ENCODE measurements at places on chromosomes 1 and 21.

DNA sequence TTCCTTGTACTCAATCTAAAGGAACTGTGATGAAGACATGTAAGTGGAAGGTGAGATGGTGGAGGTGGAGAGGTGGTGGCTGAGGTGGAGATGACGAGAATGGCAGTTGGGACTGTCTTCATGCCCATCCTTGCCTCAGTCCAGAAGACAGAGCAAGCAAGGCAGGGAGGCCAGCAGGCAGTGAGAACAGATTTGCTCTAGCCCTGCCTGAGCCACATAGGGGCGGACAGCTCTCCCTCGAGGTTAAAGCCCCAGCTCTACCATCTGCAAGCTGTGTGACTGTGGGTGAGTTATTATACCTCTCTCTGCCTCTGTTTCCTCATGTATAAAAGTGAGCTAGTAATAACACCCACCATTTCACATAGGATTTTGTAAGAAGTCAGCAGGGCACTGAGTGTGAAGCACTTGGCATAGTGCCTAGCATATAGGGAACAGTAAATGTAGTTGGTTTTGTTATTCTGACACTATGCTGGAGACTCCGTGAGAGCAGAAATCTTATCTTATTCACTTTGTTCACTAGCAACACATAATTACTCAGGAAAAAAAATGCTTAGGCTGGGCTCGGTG, 4.8 kb upstream of the FAM110D start:
- no peak for DNase-seq

DNA sequence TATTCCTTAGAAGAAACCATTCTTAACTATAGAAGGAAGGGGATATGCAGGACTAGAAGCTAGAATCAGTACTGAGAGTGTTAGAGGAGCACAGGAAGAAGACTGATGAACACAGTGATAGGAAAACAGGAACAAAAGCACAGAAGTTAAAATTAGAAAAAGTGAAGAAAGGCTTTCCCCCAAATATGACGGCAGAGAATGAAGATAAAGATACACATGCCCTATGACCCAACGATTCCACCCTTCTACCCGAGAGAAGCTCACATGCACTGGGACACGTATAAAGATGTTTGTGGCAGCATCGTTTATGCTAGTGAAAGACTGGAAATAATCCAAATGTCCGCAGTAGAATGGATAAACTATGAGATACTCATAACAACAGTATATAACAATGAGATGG, 74.2 kb downstream of the DTL start:
- no peak for DNase-seq

GRCh38 chr1:82628887-82629286, 828.2 kb downstream of the ADGRL2 start:
- DNase-seq: no peak

DNA sequence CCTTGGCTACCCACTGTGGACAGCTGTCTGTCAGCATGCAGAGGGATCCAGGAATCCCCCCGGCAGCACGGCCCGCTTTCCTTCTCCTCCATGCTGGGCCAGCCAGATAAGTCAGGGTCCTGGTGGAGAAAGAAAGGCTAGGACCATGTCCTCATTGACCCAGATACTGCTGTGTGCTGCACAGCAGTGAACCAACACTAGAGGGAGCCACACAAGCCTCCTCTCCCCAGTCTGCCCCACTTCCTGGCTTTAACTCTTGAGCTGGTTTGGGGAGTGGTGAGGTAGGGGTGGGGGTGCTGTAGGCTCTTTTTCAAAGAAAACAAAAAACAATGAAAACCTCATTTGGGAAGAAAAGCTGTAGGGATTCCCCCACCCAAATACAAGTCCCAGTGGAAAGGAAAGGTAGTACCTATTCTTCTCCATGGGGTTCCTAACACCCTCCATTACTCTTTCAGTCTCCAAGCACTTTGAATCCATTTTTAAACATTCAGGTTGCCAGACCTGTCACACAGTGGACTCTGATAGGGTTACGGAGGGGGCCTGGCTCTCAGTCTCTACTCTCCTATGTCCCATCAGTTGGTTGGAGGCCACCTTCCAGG, 84.9 kb upstream of the CD1D start:
- DNase-seq: no peak

- DNase-seq: no peak
These were observed 75.9 kb downstream of the LRRC8C start for GRCh38 chr1:89708751-89709375.

DNA sequence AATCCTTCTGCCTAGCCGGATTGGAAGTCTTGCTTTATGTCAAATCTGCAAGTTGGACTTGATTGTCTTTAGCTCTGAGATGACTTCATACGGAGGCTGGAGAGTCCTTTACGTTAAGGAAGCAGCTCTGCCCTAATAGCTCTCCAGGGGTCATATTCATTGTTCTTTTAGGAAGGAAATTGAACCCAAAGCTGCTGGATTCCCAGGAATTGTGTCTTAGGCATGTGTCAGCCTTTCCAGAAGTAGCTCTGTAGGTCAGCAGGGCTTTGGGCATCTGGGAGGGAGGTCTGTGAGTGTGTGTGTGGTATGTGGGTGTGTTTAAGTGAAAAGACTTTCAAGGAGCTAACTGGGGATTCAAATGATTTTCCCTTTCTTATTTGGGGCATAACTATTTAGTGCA, 82.4 kb downstream of the ABCA4 start:
- no peak for DNase-seq

DNA sequence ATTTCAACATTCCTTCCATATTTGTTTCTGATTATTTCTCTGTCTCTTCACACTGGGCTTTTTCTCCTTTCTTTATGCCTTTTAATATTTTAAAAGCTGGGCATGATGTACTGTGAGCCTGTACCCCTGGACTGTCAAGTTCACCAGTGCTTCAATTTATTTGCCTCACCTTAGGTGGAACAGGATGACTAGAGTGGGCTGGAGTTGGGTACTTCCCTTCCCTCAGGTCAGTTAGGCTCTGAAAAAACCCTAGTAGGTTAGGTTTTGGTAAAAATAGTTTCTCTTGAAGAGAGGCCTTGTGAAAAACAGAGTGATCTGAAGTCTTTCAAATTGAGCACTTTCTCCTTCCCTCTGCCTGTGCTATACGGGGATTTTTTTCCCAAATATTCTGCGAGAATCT, 163.0 kb upstream of the LYPLAL1 start:
- no peak for DNase-seq

DNA sequence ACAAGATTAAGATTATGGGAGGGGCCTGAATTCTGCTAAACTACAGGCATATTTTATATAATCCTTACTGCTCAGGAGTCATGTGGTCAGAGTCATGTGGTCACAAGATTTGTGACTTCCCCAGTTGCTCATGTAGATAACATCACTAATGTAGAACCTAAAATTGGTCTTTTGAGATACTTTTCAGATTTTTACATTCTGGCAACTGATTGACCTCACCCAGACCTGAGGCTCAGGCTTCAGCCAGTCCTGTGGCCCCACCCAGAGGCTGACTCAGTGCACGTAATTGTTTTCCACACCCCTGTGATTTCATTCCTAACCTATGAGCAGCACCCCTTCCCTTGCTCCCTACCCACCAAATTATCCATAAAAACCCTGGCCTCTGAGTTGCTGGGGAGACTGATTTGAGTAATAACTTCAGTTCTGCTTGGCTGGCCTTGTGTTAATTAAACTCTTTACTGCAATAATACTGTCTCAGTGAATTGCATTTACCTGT, 41.7 kb upstream of the ZNF326 start:
- no peak for DNase-seq

DNA sequence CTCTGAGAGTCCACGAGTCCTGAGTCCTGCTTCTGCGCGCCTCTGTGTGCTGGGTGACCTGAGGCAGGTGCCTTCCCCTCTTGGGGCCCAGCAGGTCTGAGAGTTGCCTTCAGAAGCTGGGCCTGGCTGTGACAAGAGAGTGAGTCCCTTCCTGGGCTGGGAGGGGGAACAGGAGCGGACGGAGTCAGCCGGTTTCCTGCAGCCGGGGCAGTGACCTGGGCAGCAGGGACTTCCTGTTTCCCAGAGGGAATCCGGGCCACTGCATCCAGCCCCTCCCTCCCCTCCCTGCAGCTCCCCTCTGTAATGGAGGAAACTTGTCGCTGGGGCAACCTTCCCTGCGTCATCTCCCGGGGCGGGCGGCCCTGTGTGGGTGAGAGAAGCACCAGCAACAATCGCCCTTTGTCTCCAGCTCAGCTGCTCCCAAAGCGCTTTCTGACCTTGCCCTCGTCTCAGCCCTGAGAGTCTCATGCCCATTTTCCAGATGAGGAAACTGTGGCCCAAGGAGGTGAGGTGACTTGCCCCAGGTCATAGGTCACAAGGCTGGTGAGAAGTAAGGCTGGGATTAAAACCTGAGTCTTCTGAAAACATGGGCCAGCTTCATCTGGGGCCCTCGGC, 61.1 kb downstream of the SDC3 start:
- no peak for DNase-seq

DNA sequence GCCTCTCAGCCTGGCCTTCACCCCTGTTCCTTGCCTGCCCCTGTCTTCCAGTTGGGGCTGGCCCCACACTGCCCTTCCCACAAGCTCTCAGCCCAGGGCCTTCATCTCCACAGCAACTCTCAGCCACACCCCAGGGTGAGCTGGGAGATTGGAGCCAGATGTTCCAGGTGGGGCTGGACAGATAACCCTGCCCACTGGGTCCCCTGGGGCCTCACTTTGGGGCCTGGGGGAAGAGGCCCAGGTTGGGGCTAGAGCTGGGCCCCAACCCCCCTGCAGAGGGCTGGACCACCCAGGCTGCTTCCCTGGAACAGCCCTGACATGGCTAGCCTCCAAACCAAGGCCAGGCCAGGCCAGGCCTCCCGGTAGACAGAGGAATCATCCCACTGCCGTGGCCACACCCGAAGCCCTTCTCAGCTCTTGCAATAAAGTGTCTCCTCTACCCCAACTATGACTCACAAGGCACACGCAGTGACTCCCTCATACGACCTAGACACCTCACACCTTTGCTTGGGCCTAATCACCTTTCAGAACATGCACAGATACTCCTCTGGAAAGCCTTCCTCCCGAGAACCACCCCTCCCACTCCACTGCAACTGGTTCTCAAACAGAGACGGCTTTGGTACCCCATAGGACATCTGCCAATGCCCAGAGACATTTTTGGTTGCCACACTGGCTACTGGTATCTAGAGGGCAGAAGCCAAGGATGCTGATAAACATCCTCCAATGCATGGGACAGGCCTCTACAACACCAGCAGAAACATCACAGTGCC, 22.2 kb downstream of the SLC2A1 start:
- DNase-seq: no peak

DNA sequence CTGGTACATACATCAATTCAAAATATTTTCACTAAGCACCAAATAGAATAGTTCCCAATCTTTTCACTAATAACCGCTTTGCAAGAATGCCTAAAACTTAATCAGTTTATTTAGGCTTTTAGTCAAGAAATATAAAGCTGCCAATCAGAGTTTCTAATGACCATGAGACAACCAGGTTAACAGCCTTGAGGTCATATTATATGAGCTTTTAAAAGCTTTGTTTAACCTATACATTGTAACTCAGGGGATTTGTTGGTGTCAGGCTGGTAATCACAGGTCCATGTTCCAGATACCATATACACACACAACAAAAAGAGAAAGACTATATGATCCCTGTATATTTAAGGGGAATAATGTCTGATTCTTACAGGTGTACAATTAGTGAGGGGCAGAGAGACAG, 246.2 kb upstream of the ADGRL2 start:
- no peak for DNase-seq

DNA sequence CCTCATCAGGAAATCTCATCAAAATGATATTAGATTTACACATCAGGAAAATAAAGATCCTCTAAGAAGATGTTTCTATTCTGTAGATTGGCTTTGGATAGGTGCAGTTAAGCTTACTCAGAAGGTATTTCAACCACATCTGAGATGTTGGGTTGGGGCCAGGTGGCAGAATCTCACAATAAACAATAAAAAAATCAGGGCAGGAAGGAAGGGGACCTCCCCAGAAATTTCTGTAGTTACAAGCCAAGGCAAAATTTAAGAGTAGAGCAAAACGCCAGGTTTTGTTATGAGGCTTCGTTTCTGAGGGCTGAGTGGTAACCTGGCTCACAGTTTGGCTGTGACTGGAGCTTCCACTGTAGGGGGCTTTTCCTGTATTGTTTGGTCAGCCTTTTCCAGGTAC, 84.8 kb downstream of the HUNK start:
- no peak for DNase-seq

DNA sequence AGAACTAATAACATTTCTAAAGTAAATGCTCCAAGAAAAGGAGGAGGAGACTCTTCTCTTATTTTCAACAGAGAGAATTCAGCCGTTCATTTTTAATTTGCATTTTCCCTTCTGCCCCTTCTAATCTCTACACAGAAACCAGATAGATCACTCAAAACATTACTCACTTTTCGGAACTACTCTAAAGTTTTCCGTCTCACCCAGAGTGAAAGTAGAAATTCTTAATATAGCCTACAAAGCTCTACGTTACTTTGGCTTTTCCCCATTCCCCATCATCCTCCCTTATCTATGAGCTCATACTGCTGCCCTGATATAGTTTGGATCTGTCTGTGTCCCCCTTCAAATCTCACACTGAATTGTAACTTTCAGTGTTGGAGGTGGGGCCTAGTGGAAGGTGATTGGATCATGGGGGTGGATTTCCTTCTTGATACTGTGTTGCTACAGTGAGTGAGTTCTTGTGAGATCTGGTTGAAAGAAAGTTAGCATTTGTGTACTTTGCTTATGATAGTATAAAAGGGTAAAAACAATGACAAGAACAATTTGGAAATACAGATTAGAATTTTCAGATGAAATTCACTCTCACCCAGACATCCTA, 188.2 kb downstream of the AMY1C start:
- no peak for DNase-seq

DNA sequence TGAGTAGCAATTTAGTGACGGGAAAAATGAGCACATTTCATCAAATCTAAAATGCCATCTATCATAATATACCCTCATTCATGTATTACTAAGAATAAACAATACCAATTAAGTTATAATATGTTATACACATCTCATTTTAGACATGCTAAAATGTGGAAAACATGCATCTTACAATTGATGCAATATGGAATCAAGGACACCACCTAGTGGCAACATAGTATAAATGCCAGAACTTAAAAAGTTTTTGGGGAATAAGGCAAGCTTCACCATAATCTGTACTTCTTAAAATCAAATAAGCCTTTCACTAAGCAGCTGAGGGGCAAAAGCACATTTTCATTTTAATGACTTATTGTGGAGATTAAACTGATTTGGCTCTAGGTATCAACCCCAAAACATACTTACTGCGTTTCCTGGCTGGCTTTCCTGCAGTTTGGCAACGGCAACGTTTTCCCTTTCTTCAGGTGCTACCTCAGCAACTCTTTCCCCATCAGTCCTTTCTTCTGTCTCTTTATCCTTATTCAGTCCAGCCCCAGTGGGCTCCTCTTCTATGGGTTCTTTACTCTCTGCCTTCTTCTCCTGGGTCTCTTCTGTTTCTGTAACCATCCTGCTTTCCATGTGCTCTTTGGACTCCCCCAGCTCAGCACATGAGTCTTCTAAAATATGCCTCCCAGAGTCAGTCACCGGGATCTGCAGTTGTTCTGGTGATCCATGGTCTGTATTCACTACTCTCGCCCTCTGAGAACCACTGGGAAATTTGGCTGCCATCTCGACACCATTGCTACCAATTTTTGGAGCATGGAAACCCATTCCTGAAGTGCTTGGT, 11.4 kb downstream of the SDE2 start:
- DNase-seq: no peak

DNA sequence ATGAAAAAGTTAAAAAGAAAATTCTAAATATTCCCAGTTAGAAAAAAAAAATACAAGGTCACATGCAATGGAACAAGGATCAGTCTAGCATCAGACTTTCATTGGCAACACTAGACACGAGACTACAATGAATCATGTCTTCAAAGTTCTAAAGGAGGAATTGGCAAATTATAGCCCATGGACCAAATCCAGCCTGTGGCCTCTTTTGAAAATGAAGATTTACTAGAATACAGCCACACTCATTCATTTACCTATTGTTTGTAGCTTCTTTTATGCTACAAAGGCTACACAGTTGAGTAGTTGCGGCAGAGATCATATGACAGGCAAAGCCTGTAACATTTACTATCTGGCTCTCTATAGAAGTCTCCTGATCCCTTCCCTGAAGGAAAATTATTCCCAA, 71.4 kb downstream of the MRPL39 start:
- DNase-seq: no peak
